HFFc6 (cell line): ENCODE measurements at places on chromosomes 13 and 19. TPM values are rescaled to one million over a fixed set of nuclear protein-coding genes. Genes with fewer than 3 reads are reported as not detected.

DNA sequence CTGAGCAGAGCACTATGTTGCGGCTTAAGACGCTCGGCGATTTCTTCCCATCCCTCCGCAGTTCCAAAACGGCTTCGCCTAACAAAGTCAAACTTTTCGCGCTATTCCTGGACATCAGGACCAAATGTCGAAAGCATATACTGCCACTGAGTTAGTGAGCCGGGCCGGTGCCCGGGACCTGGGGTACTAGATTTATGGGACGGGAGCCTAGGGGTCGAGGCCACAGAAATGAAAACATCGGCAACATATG lies 699 bp downstream of the RCBTB2 start:
- peak overlapping the region; percentile 98 for H3K27ac ChIP-seq
- H3K4me1 ChIP-seq = peaks cover 18% of the 10 kb centered on the region
- DNase-seq = peak; percentile 22
- no peaks in the 10 kb centered on the region; the same call in none of the 2 replicates for H3K27me3 ChIP-seq
- peak overlapping the region; percentile 97 for H3K4me3 ChIP-seq

DNA sequence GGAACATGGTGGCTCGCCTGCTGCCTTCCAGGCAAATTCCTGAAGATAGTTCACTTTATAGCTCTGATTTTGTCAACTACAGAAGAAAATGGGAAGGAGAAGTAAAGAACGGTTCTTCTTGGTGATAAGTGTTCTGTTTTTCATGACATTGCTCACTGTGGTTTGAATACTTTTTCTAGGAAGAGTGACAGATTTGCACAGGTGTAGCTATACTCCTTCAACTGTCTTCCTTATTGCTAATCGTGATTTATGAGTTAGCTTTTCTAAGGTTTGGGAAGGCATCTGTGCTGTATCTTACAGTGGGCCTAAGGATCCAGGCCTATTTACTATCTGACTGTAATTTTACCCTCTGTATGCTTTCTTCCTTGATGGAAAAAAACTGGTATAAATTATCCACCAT lies 405.6 kb downstream of the NDFIP2 start:
- no peak overlapping the region for H3K27ac ChIP-seq
- DNase-seq = no peak
- H3K27me3 ChIP-seq = no peaks in the 10 kb centered on the region
- H3K36me3 ChIP-seq = peaks cover 9% of the 10 kb centered on the region
- no peaks in the 10 kb centered on the region for H3K4me1 ChIP-seq

The SUGT1 gene
- 64.5 to 84.9 TPM (median 67.9 TPM) in 3 replicates for total RNA-seq

DNA sequence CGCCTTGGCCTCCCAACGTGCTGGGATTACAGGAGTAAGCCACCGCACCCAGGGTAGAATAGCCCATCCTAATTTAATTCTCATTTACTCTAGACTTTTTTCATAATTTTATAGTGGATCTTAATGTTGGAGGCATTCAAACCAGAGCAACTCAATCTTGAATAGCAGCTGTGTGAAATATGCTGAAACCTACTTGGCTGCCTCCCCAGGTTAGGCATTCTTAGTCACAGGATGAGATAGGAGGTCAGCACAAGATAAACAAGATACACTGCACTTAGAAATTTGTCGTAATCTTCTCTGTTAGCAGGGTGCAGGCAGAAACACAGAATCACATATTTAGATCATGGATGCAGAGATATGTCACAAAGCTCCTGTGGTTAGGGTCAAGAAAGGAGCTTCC lies 2.7 kb upstream of the ZNF43 start:
- H3K36me3 ChIP-seq = peaks cover 55% of the 10 kb centered on the region
- no peak overlapping the region for H3K4me3 ChIP-seq
- H3K27me3 ChIP-seq = peaks cover 4% of the 10 kb centered on the region; the same call in 1 of the 2 replicates
- H3K4me1 ChIP-seq = no peaks in the 10 kb centered on the region
- no peak for DNase-seq
- no peak overlapping the region for H3K27ac ChIP-seq

The TUBA3C gene
- total RNA-seq = not detected in 2 replicates

DNA sequence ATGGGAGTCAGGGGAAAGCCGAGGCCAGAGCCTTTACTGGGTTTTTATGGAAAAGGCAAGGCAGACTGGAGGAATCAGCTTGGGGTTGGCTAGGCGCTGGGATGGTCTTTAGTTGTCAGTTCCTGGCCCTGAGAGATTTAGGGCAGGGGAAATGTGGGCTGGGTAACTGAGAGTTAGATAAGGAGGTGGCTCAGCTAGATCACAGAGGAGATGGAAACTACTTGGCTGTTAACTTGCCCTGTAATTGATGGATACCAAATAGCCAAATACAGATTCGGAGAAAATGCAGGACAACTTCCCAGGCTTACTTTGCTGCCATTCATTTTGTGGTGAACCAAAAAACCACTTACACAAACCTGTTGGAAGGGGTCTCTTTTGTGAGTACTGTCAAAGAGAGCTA lies 54.0 kb downstream of the LRCH1 start:
- no peak overlapping the region for H3K4me3 ChIP-seq
- no peaks in the 10 kb centered on the region for H3K27me3 ChIP-seq
- peak overlapping the region; percentile 42; the same call in 1 of the 2 replicates for H3K27ac ChIP-seq
- H3K4me1 ChIP-seq = peaks cover 54% of the 10 kb centered on the region
- no peak for DNase-seq
- no peaks in the 10 kb centered on the region for H3K36me3 ChIP-seq

DNA sequence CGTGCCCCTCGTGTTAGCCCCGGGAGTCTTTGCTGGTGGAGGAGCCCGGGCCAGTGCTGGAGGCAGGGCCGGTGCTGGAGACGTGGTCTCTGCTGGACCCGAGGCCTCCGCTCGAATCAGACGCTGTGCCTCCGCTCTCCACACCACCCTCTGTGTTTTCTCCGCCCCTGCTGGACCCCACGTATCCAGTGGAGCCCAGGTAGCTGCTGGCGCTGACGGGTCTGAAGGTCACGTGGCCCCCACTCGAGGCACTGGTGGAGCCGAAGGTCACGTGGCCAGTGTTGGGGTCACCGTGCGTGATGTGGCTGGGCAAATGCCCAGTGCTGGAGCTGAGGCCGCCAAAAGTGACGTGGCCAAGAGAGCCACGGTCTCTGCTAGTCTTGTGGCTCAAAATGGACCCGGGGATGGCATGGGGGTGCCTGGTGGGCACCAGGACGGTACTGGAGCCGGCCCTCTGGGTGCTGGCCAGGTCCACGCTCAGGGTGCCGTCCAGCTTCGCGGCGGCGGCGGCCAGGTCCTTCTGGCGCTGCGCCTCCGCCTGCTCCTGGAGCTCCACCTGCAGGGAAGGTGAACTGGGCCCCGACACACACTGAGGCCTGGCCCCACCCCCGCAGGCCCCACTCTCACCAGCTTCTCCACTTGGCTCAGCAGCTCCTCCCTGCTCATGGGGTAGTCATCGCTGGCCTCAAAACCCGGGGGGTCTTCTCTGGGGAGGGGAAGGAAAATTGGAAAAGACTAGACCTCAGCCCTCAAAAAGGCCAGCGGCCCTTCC lies 27.3 kb downstream of the ZNF114 start:
- H3K27ac ChIP-seq = no peak overlapping the region
- H3K4me1 ChIP-seq = peaks cover 8% of the 10 kb centered on the region

The GPR4 gene
- 3.0 to 15.4 TPM (median 4.0 TPM) in 3 replicates for total RNA-seq

GRCh38 chr13:90797335-90797734 lies 550.2 kb upstream of the MIR17HG start:
- H3K4me3 ChIP-seq = no peak overlapping the region
- H3K36me3 ChIP-seq = no peaks in the 10 kb centered on the region
- peaks cover 1% of the 10 kb centered on the region; the same call in 1 of the 2 replicates for H3K4me1 ChIP-seq
- H3K27me3 ChIP-seq = peaks cover 11% of the 10 kb centered on the region
- DNase-seq = no peak

GRCh38 chr19:5321851-5322681 lies 18.5 kb downstream of the PTPRS start:
- DNase-seq = no peak
- no peak overlapping the region; the same call in 1 of the 2 replicates for H3K4me3 ChIP-seq
- H3K4me1 ChIP-seq = no peaks in the 10 kb centered on the region
- H3K27me3 ChIP-seq = peaks cover 32% of the 10 kb centered on the region

The CYTH2 gene
- 46.3 to 49.6 TPM (median 47.7 TPM) in 3 replicates for total RNA-seq

- H3K4me3 ChIP-seq = no peak overlapping the region
- H3K36me3 ChIP-seq = peaks cover 13% of the 10 kb centered on the region
- no peak overlapping the region for H3K27ac ChIP-seq
- H3K4me1 ChIP-seq = peaks cover 15% of the 10 kb centered on the region
- no peak for DNase-seq
These were observed 7.6 kb downstream of the WTIP start for GRCh38 chr19:34489175-34489574.

DNA sequence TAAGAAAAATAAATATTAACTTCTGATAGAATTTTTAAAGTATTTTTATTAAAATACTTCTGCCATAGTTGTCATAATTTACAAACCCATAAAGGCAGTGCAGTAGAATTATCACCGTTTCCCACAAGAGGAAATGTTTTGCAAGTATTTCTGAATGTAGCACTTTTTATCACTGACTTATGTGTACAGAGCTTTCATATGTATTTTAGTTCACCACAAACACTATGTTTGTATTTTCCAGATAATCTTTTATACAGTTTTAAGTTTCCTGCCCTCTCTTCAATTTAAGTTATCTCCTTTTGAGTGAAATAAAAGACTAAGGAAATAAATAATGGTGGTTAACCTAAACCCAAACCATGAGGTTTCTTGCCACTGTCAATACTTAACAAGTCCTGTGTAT lies 24.2 kb downstream of the MIPEP start:
- no peak for DNase-seq
- H3K36me3 ChIP-seq = peaks cover 14% of the 10 kb centered on the region
- H3K4me3 ChIP-seq = no peak overlapping the region
- H3K27me3 ChIP-seq = no peaks in the 10 kb centered on the region

DNA sequence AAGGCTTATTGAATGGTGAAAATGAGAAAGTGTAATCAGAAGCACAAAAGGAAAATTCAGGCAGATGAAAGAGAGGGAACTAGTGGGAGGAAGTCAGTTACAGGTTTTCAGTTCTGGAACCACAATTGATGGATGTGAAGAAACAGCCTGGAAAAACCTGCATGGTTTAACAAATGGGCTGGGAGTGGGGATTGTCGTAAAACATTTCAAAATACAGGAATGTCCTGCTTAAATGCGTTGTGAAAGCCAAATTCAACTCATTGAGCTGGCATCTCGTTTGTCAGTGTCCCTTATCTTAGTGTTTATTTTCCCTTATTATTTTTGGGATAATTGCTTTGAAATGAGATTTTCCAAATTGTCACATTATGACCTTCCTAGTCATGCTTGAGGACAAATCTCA lies 106.5 kb upstream of the RFC3 start:
- H3K36me3 ChIP-seq = peaks cover 6% of the 10 kb centered on the region; the same call in 1 of the 2 replicates
- H3K4me1 ChIP-seq = no peaks in the 10 kb centered on the region
- H3K4me3 ChIP-seq = no peak overlapping the region
- DNase-seq = no peak
- no peak overlapping the region for H3K27ac ChIP-seq

DNA sequence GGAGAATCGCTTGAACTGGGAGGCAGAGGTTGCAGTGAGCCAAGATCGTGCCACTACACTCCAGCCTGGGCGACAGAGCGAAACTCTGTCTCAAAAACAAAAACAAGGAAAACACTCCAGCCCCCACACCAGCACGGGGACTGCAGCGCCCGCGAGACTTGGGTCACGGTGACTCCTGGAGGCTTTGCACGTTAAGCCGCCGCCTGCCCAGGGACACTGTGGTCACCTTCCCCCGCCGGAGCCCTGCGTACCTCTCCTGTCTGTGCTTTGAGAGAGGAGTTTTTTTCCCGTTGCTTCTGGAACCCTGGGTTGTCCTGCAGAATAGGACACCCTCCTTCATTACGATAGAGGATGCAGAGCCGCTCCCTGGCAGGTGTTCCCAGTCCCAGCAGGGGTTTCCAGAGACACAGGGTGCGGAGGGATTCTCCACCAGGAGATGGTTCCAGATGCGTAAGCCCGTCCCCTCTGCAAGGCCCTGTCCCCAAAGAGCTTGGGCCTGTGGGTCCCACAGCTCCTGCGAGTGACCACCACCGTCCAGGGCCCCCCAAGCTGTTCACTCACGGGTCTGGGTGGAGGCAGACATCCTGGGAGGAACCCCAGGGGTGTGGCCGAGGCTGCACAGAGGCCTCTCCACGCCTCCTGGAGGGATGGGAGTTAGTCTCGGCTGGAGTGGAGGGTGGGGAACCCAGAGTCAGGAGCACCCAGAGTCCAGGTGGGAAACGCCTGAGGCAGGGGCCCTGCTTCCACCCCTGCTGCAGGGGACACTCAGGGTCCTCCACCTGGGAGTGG lies 42.8 kb upstream of the NDUFS7 start:
- no peaks in the 10 kb centered on the region for H3K4me1 ChIP-seq
- H3K27me3 ChIP-seq = peaks cover 9% of the 10 kb centered on the region
- no peak for DNase-seq
- no peaks in the 10 kb centered on the region for H3K36me3 ChIP-seq
- H3K4me3 ChIP-seq = no peak overlapping the region

The GGN gene
- total RNA-seq = 1.7 TPM in 3 replicates

The ZIM2 gene
- total RNA-seq = not detected in 3 replicates

GRCh38 chr13:39859898-39860297 lies 204.4 kb downstream of the COG6 start:
- H3K27ac ChIP-seq = no peak overlapping the region
- H3K4me3 ChIP-seq = no peak overlapping the region
- no peak for DNase-seq
- H3K36me3 ChIP-seq = no peaks in the 10 kb centered on the region

The COX7A1 gene
- 78.3 to 133 TPM (median 113 TPM) in 3 replicates for total RNA-seq

GRCh38 chr13:102176846-102177245 lies 225.0 kb downstream of the FGF14 start:
- no peak overlapping the region for H3K27ac ChIP-seq
- no peak overlapping the region for H3K4me3 ChIP-seq
- no peak for DNase-seq
- H3K36me3 ChIP-seq = no peaks in the 10 kb centered on the region
- no peaks in the 10 kb centered on the region for H3K27me3 ChIP-seq
- H3K4me1 ChIP-seq = no peaks in the 10 kb centered on the region

DNA sequence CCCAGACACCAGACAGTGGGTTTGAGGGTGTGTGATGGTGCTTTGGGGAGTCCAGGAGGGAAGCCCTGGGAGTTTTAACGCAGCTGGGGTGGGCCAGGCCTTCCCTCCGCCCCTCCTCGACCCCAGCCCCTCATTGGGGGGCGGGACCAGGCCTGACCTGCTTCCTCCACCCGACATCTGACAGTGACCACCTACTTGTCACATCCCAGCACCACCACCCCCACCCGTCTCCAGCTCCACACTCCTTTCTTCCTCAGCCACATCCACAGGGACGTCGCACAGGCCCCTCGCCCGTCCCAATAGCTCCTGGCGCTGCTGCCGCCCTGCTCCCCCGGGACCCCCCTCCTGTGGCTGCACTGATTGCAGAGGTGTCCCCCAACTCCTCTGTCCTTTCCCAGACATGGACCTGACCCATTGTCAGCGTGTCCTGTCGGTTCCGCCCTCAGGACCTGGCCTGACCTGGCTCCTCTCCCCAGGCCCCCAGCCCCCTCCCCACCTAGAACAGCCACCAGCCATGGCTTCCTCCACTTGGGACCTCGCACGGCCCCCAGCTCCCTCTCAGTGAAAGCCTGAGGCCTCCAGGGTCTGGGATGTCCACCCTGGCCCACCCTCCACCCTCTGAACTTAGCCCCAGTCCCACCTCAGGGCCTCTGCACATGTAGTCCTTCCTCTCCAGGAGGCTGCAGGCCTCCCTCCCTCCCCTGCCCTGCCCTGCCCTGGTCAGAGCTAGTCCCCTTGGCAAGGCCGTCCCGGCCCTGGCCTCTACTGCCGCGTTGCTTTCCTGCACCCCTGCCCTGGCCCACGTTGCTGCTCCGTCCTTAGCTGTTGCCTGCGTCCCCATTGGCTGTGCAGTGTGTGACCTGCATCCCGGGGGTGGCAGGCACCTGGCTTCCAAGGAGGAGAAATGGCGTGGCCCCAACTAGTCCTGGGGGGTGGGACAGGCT lies 30.4 kb downstream of the COMP start:
- no peak overlapping the region for H3K27ac ChIP-seq
- no peak overlapping the region for H3K4me3 ChIP-seq
- peaks cover 18% of the 10 kb centered on the region for H3K4me1 ChIP-seq
- H3K27me3 ChIP-seq = no peaks in the 10 kb centered on the region; the same call in none of the 2 replicates
- no peaks in the 10 kb centered on the region for H3K36me3 ChIP-seq
